ENCODE measurements at places on chromosomes 4 and X. TPM values are rescaled to one million over a fixed set of nuclear protein-coding genes. Genes with fewer than 3 reads are reported as not detected.

RGN gene
- total RNA-seq = not detected

- no peaks in the 10 kb centered on the region for H3K36me3 ChIP-seq
- H3K4me3 ChIP-seq = no peak overlapping the region
- H3K27me3 ChIP-seq = peaks cover 4% of the 10 kb centered on the region
Observed at GRCh38 chr4:6502747-6503465, 30.5 kb upstream of the PPP2R2C start.

DNA sequence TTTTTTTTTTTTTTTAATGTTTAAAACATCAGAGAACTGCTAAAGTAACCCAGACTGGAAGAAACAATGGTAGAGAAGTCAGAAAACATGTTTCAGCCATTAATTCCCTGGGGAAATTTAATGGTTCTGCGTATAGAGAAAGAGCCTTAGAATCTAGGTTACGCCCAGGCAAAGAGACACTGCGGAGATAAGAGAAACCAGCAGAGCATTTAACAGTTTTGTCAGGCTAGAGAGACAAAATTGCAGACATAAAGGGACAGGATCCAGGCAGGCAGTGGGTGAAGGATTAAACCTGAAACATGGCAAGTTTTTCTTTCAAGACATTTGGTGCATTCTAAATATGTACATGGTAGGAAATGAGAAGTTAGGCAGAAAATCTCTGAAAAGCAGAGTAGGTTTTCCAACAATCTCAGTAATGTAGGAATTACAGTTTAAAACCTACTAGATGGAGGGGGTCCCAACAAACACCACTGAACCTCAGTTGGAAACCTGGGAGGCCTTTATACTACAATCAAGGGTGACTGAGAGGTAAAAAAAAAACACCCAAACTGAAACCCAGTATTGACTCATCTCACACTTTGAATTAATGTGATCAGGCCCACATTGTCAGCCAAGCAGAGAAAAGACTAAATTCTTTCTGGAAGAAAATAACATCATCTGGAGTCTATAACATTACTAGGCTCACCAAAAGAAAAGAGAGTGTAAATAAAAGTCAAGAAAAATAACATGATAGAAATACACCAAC lies 254.2 kb upstream of the NWD2 start:
- no peaks in the 10 kb centered on the region for H3K27me3 ChIP-seq
- no peaks in the 10 kb centered on the region for H3K4me1 ChIP-seq
- DNase-seq = no peak
- H3K36me3 ChIP-seq = no peaks in the 10 kb centered on the region
- no peak overlapping the region for H3K4me3 ChIP-seq

DNA sequence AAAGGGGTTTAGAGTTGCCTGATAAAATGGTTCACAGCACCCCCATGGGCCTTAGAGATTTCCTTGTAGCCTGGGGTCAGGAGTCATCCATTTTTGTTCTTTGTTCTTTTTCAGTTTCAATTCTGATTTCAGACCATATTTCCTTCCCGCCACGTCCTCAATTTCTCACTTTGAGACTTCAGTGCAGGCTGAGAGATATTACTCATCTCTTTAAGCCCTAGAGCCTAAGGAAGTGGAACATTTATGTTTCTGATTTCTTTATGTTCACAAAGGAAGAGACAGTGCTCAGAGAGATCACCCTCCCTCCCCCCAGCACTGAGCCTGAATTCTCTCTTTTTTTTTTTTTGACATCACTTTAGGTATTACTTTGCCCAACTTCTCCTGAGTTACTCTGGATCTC lies 56.3 kb downstream of the MSN start:
- H3K27me3 ChIP-seq = no peaks in the 10 kb centered on the region
- H3K36me3 ChIP-seq = peaks cover 16% of the 10 kb centered on the region
- peaks cover 68% of the 10 kb centered on the region for H3K4me1 ChIP-seq
- peak; percentile 20 for DNase-seq
- peak overlapping the region; percentile 66 for H3K27ac ChIP-seq

UXT gene
- 160 TPM for total RNA-seq

DNA sequence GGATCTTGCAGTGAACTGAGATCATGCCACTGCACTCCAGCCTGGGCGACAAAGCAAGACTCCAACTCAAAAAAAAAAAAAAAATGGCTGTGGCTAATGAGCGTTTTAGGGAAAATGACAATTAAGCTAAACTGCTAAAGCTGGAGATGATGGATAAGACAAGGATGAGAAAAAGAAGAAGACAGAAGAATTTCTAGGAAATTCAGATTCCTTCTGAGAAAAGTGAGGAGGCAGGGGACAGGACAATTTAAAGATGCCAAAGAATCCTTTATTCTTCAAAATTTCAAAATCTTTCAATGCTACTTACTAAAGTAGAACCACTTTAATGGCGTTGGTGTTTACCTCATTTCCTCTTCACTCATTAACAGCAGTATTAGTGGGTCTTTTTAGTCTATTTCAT lies 7.7 kb downstream of the PALLD start:
- H3K36me3 ChIP-seq = no peaks in the 10 kb centered on the region
- DNase-seq = no peak
- H3K4me3 ChIP-seq = no peak overlapping the region
- H3K4me1 ChIP-seq = peaks cover 9% of the 10 kb centered on the region
- no peaks in the 10 kb centered on the region for H3K27me3 ChIP-seq

TRAPPC11 gene
- 26.3 TPM for total RNA-seq

DNA sequence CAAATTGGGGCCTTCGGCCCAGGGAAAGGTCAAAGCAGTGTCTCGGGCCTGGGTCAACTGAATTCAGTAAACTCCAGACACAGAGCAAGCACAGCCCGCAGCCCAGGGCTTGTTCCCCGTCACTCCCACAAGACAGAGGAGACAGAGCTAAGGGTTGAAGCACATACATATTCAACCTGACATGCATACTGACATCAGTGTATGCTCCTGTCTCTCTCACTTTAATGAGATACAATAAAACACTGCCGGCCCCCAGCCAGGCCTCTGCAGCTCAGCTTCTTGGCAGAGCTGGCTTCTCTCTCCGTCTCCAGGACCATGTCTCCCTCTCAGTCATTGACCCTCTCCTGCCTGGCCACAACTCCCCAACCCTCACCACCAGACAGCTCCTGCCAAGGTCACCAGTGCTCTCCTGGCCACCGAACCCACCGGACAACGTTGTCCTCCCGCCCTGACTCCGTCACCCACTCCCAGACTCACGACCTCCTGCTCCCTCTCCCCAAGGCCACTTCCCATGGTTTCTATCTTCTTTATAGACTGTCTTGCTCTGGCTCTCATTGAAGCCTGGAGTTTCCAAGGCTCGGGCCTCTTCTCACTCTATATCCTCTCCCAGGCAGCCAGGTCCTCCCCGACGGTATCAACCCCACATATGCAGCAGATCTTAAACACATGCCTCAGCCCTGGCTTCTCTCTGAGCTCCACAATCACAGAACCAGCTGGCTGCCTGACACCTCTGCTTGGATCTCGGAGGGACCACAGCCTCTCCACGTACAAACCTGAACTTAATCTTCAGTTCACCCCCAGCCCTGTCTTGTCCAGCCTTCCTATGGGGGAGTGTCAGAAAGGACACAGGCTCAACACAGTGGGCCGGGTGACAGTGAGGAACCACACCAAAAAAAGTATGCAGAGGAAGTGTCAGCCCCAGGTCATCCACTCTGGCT lies 67.7 kb upstream of the C4orf50 start:
- no peak overlapping the region for H3K27ac ChIP-seq
- no peaks in the 10 kb centered on the region for H3K36me3 ChIP-seq
- no peaks in the 10 kb centered on the region for H3K4me1 ChIP-seq
- no peak for DNase-seq
- H3K4me3 ChIP-seq = no peak overlapping the region
- H3K27me3 ChIP-seq = no peaks in the 10 kb centered on the region

DNA sequence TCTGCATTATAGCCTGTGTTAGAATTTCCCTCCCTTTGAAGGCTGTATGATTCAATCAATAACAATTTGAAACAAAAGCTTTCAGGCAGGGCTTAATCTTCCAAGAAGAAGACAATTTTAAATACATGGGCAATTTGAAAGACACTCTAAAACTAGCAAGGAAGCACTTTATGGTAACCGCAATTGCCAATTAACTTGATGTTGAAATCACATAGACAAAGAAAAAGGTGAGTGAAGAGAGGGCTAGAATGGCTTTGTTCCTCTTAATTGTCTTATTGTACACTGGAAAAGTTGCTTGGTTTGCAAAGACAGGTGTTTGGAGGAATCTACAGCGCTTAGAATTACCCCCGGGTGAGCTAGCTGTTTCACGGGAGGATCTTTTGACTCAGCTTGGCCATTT lies 74.4 kb upstream of the PRKX start:
- no peak overlapping the region for H3K27ac ChIP-seq
- H3K4me1 ChIP-seq = no peaks in the 10 kb centered on the region
- no peaks in the 10 kb centered on the region for H3K36me3 ChIP-seq

L1CAM gene
- total RNA-seq = 9.2 TPM

GRCh38 chrX:131830400-131831184 lies 192.5 kb upstream of the STK26 start:
- peak overlapping the region; percentile 37 for H3K4me3 ChIP-seq
- peak overlapping the region; percentile 55 for H3K27ac ChIP-seq
- no peaks in the 10 kb centered on the region for H3K27me3 ChIP-seq
- no peaks in the 10 kb centered on the region for H3K36me3 ChIP-seq

- no peak for DNase-seq
- no peaks in the 10 kb centered on the region for H3K27me3 ChIP-seq
- no peak overlapping the region for H3K4me3 ChIP-seq
- no peak overlapping the region for H3K27ac ChIP-seq
Observed at GRCh38 chr4:135338181-135338580, 1136.6 kb upstream of the PABPC4L start.

GRCh38 chr4:89906777-89907521 lies 12.3 kb downstream of the MMRN1 start:
- H3K4me3 ChIP-seq = no peak overlapping the region
- no peaks in the 10 kb centered on the region for H3K4me1 ChIP-seq
- no peak for DNase-seq
- H3K27ac ChIP-seq = no peak overlapping the region
- no peaks in the 10 kb centered on the region for H3K36me3 ChIP-seq
- H3K27me3 ChIP-seq = no peaks in the 10 kb centered on the region

MAGEA10 gene
- not detected for total RNA-seq

DNA sequence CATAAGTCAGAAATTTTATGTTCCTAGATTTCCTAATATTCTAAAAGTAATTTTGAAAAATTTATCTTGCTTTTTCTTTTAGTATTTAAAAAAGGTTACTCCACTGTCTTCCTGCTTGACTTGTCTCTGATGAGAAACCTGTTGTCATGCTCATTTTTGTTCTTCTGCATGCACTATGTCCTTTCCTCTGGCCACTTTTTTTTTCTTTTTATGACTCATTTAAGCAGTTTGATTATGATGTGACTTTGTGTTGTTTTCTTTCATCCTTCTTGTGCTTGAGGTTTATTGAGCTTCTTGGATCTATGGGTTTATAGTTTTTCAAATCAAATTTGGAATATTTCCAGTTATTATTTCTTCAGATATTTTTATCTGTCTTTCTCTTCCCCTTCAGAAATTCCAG lies 12.0 kb upstream of the UFSP2 start:
- H3K36me3 ChIP-seq = no peaks in the 10 kb centered on the region
- H3K27me3 ChIP-seq = no peaks in the 10 kb centered on the region
- no peak overlapping the region for H3K27ac ChIP-seq
- no peak overlapping the region for H3K4me3 ChIP-seq
- H3K4me1 ChIP-seq = no peaks in the 10 kb centered on the region
- DNase-seq = no peak

GRCh38 chr4:171793723-171794122 lies 19.5 kb upstream of the GALNTL6 start:
- no peaks in the 10 kb centered on the region for H3K36me3 ChIP-seq
- no peaks in the 10 kb centered on the region for H3K4me1 ChIP-seq
- DNase-seq = no peak
- H3K4me3 ChIP-seq = no peak overlapping the region
- H3K27me3 ChIP-seq = no peaks in the 10 kb centered on the region
- H3K27ac ChIP-seq = no peak overlapping the region

CXXC4 gene
- not detected for total RNA-seq

- H3K27ac ChIP-seq = no peak overlapping the region
- no peaks in the 10 kb centered on the region for H3K4me1 ChIP-seq
- no peak for DNase-seq
- H3K4me3 ChIP-seq = no peak overlapping the region
Observed at GRCh38 chrX:11269006-11269405, 24.2 kb upstream of the AMELX start.

MSX1 gene
- not detected for total RNA-seq

GRCh38 chrX:20595928-20596575 lies 329.3 kb upstream of the RPS6KA3 start:
- H3K4me1 ChIP-seq = no peaks in the 10 kb centered on the region
- no peaks in the 10 kb centered on the region for H3K36me3 ChIP-seq
- H3K4me3 ChIP-seq = no peak overlapping the region
- no peak for DNase-seq
- no peak overlapping the region for H3K27ac ChIP-seq

CLNK gene
- 0.13 TPM for total RNA-seq

YIPF7 gene
- not detected for total RNA-seq

SOWAHB gene
- not detected for total RNA-seq

DNA sequence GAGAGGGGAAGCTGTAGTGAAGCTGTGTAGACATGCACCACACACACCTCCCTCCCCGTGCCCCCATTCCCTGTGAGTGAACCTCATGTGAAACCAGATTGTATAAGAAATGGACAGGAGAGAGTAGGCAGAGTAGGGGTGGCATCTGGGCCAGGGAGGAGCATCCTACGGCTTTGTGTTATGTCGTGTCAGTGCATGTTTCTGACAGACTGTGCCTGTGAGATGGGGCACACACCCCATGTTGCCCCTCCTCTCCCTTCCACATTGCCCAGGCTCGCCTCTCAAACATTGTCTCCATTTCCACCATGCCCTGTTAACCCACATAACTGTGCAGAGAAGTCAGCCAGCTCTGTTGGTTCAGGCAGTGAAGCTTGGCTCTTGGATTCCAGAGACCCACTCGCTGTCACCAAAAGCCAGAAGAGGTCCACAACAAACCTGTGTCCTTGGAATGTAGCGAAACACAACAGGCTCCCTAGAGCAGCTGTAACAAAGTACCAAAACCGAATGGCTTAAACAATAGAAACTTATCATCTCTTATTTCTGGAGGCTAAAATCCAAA lies 56.1 kb downstream of the SLC9A6 start:
- no peaks in the 10 kb centered on the region for H3K4me1 ChIP-seq
- H3K27ac ChIP-seq = no peak overlapping the region
- DNase-seq = no peak
- H3K36me3 ChIP-seq = no peaks in the 10 kb centered on the region
- H3K4me3 ChIP-seq = no peak overlapping the region
- no peaks in the 10 kb centered on the region for H3K27me3 ChIP-seq

- peaks cover 5% of the 10 kb centered on the region for H3K27me3 ChIP-seq
- no peaks in the 10 kb centered on the region for H3K36me3 ChIP-seq
- no peak overlapping the region for H3K27ac ChIP-seq
- H3K4me1 ChIP-seq = no peaks in the 10 kb centered on the region
- no peak for DNase-seq
Observed at GRCh38 chr4:55635282-55635681, 816 bp downstream of the NMU start.

- no peaks in the 10 kb centered on the region for H3K27me3 ChIP-seq
- H3K4me3 ChIP-seq = no peak overlapping the region
- no peaks in the 10 kb centered on the region for H3K36me3 ChIP-seq
- H3K27ac ChIP-seq = no peak overlapping the region
Observed at GRCh38 chr4:170079981-170080380, 9.8 kb downstream of the AADAT start.

FGA gene
- total RNA-seq = not detected
